ENCODE measurements at places on chromosomes 2 and 18.

DNA sequence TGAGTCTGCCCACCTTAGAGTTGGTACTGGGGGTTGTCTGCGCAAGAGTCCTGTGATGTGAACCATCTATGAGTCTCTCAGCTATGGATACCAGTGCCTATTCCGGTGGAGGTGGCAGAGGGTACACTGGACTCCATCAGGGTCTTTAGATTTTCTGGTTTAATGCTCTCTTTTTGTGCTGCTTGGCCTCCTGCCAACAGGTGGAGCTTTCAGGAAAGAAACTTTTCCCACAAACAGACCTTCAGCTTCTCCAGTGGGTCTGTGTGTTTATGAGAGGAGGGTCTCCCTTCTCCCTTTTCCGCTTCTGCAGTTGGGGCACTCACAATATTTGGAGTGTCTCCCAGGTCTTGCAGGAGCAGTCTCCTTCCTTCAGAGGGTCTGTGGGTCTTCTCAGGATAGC is 1721.9 kb upstream of the SLC39A10 start:
- no peak for DNase-seq

GRCh38 chr2:73333564-73333963 is 40.2 kb upstream of the EGR4 start:
- no peak for DNase-seq

GRCh38 chr2:152093464-152093863 is 5.4 kb downstream of the CACNB4 start:
- no peak for DNase-seq

DNA sequence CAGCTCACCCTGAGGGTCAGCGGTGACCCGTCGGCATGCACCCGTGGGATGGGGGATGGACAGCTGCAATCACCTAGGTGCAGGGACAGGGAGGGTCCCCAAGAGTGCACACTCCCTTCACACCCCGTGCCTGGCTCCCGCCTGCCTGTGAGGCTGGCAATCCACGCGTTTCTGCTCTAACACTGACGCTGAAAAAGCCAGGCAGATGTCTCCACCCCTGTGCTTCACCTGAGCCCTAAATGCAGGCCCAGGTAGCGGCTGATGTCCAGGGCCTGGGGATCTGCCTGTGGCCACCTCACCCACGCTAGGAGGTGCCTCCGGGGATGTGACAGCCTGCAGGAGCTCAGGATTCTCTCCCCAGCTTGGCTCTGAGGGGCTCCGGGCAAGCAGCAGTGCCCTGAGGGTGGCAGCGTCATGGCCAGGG is 212.0 kb upstream of the SALL3 start:
- no peak for DNase-seq

GRCh38 chr2:39216346-39217191 is 27.2 kb downstream of the CDKL4 start:
- no peak for DNase-seq

GRCh38 chr2:151916632-151917031 is 88.4 kb upstream of the ARL5A start:
- DNase-seq = no peak

Data from coronary artery (tissue), 2 donors.